ENCODE measurements at places on chromosomes 7 and 10.
A peak's percentile ranks its signal among the peaks of the same experiment; 100 is the strongest.

DNA sequence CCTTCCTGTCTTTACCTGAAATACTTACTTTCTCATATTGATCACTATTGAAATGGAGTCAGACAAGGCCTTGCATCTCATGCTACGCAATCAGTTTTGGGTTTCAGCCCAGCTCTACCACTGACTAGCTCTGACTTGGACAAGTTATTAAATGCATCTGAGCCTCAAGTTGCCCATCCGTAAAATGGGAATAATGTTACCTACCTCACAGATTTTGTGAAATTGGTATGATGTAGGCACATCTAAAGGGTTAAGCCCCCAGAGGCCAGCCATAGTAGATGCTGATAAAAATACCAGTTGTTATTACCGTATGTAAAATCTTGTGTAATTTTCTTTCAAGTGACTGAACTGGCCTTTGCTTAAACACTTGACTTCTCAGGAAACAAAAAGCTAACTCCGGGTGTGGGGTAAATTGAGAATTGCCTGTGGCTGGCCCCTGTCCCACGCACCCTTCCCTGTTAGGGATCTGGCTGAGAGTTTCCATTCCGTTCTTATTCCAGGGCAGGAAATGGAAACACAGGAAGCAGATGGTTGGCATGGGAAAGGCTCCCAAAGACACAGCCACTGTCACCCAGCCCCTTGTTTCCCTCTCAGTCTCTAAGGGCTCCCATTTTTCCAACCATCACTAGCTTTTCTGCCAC, 7.5 kb downstream of the DUSP5 start:
- DNase-seq = no peak

- no peak for DNase-seq
Measured at GRCh38 chr10:24428410-24428782, 219.5 kb downstream of the KIAA1217 start.

DNA sequence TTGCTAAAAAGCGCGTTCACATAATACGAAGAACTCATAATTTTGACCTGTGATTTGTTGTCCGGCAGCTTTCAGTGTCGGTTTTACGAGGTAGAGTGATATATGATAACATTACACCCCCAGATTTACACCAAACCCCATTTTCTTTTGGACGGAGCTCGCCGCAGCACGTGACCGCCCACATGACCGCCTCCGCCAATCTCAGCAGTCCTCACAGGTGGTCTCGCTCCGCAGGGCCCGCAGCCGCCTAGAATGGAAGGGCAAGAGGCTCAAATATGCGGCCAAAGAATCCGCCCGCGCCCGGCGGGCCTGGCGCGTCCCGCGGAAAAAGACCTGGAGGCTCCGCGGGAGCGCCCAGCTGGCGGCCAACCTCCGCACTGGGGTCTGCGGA, at the start of gene HOXA7:
TSS of gene HOXA7 (minus strand) at position 168 of the 391 bp plus-strand sequence. CDS start at position 38, 130 bp downstream.
- no peak for DNase-seq

DNA sequence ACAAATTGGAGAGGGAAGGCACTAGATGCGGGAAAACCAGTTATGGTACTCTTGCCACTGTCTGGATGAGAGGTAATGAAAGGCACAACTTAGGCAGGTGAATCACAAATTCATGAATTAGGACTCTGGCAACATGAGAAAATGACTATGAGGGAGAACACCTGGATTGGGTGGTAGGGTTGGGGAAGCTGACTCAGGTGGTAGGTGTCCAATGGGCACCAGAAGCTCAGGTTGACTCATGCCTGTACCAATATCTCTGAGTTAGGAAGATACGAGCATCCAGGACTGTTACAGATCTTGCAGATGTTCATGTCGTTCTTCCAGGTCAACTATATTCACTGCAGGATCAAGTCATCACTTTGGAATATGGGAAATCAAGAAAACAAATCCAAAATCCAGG, 56.7 kb downstream of the NPY start:
- no peak for DNase-seq

- DNase-seq = no peak
Measured at GRCh38 chr10:49611166-49611815, 1.2 kb downstream of the SLC18A3 start.

GRCh38 chr7:95929710-95930280, 157.4 kb downstream of the DYNC1I1 start:
- DNase-seq = no peak

- no peak for DNase-seq
Measured at GRCh38 chr7:3753868-3754267, 452.8 kb downstream of the SDK1 start.

DNA sequence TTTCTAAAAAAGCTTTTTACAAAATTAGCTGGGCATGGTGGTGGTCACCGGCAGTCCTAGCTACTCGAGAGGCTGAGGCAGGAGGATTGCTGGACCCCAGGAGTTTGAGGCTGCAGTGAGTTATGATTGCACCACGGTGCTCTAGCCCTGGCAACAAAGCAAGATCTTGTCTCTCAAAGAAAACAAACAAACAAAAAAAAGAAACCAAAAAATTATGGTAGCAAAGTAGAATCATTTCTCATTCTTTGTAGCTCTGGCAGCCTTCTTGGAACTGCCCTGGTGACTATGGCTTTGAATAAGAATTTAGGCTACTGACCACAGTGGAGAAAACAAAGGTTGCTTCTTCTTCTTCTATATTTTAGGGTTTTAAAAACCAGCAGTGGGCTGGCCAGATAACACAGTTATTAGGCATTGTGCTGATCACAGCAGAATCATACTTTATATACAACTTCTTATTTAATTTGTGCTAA, 41.9 kb upstream of the PRKAR2B start:
- DNase-seq = no peak

DNA sequence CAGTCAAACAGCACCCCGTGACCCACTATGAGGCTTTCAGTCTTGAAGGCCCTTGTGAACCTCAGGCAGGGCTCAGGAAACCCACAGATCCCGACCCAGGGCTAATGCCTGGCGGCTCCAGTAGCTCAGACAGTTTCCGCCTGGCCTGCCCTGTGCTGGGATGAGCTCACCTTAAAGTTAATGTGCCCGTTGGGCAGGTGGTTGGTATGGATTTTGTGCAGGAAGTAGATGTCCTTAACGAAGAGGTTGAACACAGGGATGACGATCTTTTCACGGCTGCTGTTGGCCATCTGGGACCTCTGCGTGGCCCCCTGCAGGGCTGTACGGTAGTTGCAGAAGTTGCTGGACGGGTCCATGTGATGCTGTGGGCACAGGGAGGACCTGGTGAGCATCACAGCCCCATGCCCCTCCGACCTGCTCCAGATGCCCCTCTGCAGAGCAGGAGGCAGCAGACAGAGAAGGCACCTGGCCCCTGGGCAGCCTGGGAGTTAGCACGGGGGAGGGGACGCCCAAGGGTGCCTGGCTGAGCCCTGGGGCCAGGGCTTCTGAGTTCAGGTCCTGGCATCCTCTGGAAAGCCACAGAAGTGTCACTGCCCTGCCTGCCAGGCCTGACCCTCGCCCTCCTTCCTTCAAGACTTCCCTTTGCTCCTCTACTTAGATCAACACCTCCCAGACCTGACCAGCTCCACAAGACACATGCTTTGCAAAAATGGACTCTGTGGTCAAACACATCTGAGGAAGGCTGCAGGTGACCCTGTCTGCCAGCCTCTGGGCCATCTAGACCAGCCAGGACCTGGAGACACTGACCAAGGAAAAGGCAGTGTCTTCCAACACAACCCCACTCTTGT, 59.8 kb downstream of the CSGALNACT2 start:
- DNase-seq = no peak

GRCh38 chr10:126060261-126060931, 164.0 kb downstream of the FANK1 start:
- no peak for DNase-seq

GRCh38 chr7:148882841-148883265, 1.2 kb downstream of the EZH2 start:
- no peak for DNase-seq

DNA sequence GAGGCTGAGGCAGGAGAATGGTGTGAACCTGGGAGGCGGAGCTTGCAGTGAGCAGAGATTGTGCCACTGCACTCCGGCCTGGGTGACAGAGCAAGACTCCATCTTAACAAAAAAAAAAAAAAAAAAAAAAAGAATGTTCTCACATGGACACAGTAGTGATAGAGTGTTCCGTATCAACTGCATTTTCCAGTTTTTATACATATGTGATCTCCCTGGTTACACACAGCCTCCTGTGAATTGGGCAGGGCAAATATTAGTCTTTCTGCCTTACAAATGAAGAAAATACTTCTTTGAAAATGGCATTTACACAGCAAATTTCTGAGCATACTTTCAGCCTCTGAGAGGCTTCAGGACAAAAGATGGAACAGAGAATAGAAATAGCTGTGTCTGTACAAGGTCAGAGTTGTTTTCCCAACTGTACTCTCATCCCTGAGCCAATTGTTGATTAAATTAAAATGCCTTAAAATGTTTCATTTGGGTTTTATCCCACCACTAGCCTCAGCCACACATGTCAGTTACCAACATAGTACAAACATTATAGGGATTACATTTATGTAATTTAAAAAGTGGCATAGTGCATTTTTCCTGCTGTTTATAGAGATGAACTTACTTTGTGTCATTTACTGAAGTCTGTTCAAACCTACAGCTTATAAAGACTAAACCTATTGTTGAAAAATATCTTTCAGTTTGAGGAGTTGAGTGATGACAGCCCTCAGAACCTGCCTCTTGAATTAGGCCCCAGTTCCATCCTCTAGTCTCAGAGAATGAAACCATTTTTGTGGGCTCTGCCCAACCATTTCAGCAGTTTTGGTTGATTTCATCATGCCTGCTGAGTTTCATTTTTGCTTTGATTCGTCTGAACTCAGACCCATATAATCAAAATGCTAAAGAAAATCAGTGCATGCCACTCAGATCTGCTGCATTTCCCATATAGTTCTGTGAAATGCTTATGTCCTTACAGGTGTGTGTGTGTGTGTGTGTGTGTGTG, 609.4 kb upstream of the C7orf33 start:
- DNase-seq = no peak

DNA sequence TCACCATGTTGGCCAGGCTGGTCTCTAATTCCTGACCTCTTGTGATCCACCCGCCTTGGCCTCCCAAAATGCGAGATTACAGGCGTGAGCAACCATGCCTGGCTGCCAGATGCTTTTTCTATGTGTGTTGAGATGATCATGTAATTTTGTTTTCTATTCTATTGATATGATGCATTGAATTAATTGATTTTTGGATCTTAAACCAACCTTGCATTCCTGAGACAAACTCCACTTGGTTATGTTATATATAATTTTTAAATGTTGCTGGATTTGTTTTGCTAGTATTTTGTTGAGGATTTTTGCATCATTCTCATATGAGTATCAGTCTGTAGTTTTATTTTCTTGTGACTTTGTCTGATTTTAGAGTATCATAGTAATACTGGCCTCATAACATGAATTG, 192.8 kb downstream of the ADK start:
- no peak for DNase-seq

GRCh38 chr7:18803923-18804322, 308.4 kb downstream of the HDAC9 start:
- DNase-seq = no peak

GRCh38 chr10:36038316-36038955, 396.3 kb upstream of the FZD8 start:
- no peak for DNase-seq

- no peak for DNase-seq
Measured at GRCh38 chr7:70355198-70356020, 757.1 kb downstream of the AUTS2 start.

GRCh38 chr10:98956576-98957260, 278.9 kb downstream of the HPSE2 start:
- no peak for DNase-seq

GRCh38 chr7:15143936-15144335, 241.4 kb upstream of the DGKB start:
- DNase-seq = no peak

- no peak for DNase-seq
Measured at GRCh38 chr10:74921744-74922143, 95.3 kb downstream of the KAT6B start.

DNA sequence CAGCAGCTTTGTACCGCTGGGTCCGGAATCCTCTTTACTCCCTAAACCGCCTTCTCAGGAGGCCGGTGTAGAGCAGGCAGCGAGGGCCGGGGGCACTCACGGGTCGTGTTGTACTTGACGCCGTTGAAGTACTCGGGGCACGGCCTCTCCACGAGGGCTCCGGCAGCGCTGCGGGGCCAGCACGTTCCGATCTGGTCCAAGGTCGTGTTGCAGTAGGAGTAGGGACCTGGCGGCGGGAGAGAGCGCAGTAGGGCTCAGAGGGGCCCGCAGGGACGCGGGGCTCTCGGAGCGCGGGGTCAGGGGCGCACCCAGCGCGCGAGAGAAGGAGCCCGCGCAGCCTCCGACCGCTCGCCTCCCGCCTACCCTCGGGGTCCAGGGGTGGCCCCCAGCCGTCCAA, 443 bp downstream of the CRHR2 start:
- DNase-seq = no peak

DNA sequence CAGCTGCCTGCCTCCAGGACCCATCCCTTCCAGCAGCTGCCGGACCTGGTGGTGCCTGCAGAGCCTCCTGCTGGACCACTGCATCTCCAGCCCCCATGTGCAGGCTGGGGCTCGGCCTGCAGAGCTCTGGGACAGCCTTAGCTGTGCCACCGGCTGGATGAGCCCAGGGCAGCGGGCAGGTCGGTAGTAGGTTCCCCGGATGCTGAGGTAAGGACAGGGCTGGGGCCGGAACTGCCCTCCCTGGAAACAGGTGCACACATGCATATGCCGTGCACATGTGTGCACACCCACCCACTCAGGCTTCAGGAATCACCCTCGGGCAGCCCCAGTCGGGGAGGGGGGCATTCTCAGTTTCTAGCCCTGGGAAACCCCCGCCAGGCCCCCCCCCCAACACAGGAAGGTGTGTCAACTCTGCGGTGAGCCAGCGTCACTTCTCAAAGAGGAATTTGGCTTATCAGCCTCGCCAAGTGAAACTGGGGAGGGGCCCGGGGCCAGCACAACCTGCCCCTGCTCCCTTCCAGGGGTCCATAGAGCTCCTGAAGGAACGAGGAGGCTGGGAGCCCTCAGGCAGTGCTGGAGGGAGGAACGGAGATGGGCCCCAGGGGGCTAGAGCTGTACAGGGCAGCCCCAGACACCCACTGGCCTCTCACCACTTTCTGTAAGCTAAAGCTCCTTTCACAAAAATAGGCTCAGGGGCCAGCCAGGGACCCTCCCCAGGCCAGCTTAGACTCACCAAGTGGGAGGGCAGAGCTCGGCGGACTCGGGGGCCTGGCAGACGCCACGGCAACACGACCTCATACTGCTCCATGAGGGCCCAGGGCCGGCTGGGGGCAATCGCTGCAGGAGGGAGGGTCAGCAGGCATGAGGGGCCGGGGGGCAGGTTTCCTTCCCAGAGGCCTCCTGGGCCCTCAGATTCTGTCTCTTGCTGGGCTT, 1.7 kb downstream of the ADAM8 start:
- DNase-seq = peak; percentile 64

DNA sequence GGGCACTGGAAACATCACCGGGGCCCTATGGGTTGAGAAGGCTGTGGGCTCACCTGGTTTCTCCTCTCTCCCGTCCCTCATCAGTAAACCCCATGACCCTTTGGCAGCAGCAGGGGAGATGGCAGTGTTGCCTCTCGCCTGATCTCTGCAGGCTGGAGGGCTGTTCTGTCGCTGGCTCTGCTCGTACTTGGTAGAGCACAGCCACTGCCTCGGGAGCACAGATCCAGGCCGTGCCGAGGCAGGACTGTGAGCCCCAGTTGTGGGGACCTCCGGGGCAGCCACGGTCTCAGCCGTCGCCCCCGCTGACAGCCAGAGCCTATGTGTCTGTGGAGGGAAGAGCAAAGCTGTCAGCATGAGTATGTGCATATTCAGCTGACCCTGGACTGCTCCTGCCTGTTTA, 94.9 kb downstream of the PTPRE start:
- no peak for DNase-seq

GRCh38 chr7:94001396-94001795, 2.8 kb downstream of the BET1 start:
- DNase-seq = no peak

- DNase-seq = peak; percentile 36
Measured at GRCh38 chr7:143345428-143345900, 17.0 kb downstream of the FAM131B start.

- no peak for DNase-seq
Measured at GRCh38 chr7:193481-194251, 1.3 kb downstream of the FAM20C start.

All from stimulated activated CD8-positive, alpha-beta memory T cell treated with anti-CD3 and anti-CD28 coated beads, Interleukin-4, amount 100 ng/mL, for 1 hour (primary cell).